ENCODE measurements at places on chromosomes 13 and 19. TPM values are rescaled to one million over a fixed set of nuclear protein-coding genes. Genes with fewer than 3 reads are reported as not detected.

SOX1 gene
- 4.5 TPM for total RNA-seq

- DNase-seq, result no peak
Observed at GRCh38 chr13:25881971-25882451, 169.8 kb downstream of the SHISA2 start.

- no peak for DNase-seq
Observed at GRCh38 chr13:59842507-59842906, 321.2 kb downstream of the DIAPH3 start.

DNA sequence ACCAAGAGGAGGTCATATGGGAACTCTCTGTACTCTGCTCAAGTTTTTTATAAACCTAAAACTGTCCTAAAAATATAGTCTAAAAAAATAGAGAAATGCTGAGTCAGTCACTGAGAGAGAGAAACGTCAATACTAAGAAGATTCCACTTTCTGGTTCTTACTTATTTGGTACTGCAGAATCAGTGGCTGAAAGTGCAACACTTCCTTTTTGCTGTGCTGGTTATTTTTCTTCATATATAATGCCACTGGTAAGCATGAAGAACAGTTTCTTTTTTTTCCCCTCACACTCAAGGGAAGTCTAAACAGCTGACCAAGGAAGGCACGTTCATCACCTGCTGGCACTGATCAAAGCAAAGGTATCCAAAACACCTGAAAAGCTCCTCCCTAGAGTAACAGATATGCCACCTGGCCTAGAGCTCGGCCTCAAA lies 44.3 kb upstream of the N4BP2L1 start:
- no peak for DNase-seq

GRCh38 chr13:41960211-41960636 lies 685 bp downstream of the VWA8 start:
- DNase-seq, result peak; percentile 31

CPB2 gene
- not detected for total RNA-seq

EDNRB gene
- 26.5 TPM for total RNA-seq

DNA sequence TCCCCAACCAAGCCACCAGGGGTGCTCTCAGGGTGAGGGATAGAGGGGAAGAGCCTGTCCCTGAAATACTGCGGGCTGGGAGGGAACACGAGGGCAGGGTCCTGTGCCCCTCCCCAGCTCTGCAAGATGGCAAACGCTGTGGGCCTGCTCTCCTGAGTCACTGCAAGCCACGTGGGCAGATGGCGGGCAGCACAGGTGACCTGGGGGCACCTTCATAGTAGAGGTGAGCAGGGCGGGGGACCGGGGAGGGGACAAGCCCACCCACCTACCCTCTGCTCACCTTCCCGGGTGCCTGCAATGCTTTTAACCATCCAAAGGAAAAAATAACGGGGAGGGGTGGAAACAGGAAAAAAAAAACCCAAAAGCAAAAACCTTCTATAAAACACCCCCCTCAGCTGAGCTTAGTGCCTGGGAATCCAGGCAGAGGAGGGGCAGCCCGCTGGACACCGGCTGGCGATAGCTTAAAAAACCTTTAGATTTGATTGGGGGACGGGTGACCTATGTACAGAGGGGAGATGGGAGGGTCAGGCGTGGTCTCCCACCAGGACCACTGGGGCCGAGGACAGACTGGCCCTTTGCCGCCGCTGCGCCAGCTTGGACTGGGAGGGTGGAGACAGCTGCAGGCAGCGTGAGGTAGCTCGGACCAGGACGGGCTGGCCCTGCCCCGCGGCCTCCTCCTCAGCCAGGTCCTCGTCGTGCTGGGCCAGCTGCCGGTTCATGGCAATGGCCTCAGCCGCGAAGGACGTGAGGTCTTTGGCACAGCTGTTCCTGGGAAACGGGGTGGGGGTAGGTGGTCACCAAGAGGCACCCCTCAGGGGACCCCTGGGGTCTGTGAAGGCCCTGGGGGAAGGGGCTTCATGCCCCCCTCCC lies 11.7 kb downstream of the MKNK2 start:
- no peak for DNase-seq

PCP2 gene
- total RNA-seq, result not detected

DNA sequence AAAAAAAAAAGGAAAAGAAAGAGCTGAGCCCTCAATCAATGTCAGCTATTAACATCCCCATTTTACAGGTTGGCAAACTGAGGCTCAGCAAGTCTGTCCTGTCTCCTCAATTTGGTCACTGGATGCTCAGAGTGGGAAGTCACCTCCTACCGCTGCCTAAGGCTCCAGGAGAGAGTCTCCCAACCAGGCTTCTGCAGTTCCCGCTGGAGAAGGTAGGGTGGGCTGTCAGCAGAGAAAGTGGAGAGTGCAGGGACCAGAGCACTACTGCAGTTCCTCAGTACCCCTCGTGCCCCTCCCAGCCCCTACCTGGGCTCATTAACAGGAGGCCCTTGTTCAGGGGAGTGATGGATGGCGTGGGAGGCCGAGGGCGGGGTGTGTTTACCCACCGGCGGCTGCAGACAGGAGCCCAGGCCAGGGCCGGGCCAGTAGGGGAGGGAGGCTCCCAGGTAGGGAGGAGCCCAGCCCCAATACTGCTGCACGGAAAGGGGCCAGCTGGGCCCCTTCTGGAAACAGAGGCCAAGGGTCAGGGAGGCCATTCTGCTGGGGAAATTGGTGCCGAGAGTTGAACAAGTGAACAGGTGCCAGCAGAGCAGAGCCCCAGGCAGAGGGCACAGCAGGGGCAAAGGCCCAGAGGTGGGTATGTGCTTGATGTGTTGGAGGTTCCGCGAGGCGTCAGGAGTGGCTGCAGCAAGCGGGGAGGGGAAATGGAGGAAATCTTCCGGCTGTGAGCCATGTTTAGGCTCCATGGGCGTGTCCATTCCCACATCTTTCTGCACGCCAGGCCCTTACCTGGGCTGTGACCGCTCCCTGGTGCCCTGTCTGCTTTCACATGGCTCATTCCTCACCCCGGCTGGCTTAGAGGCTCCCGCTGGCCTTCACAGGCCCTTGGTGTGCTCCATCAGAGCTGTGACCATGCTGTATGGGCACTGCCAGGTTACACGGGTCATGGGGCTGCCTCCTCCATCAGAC lies 7.6 kb upstream of the COMP start:
- no peak for DNase-seq

DNA sequence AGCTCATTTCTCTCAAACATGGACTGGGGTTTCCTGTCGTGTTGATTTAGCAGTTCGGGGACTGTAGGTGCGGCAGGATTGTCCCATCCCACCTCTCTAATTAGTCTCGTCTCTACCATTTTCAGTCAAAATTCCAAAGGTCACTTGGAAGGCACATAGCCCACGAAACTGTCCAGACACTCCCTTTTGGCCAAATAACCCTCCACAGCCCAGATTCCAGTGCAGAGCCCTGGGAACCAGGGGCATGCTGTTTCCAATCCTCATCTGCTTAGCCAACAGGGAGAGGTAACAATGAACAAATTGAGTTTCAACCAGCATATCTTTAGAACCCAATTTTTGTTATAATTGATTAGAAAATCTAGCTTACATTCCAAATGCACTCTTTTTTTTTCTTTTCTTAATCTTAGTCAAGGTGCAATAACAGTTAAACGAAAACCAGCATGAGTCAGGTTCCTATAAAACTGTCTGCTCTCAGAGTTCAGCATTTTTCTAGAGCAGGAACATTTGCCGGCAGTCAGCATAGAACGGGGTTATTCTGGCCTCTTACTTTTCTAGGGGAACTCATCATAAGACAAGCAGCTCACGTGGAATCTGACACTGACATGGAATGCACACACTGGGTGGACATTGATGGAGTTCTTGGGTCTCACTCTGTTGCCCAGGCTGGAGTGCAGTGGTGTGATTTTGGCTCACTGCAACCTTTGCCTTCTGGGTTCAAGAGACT lies 14.4 kb upstream of the CEBPA start:
- DNase-seq, result no peak

LILRA1 gene
- not detected for total RNA-seq

- no peak for DNase-seq
Observed at GRCh38 chr19:5309438-5310204, 31.0 kb downstream of the PTPRS start.

GRCh38 chr13:109249780-109250528 lies 536.4 kb downstream of the IRS2 start:
- no peak for DNase-seq

CEACAM16 gene
- total RNA-seq, result not detected

FNDC3A gene
- 84.4 TPM for total RNA-seq

DNA sequence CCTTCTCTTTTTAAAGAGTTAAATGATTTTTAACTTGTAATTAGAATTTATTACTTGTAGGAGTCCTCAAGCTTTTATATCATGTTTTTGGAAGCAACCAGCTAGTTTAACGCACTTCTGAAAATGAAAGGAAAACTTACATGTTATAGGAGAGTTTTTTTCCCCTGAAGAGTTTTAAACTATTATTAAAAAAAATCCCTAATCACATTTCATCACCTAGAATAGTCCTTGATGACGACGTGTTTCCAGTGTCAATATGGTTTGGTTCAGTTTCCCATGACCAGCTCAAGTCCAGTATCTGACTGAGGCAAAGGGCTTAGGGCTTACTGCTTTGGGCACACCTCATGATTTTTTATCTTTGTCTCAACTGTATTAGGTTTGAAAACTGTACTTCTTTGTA lies 36.0 kb downstream of the URI1 start:
- no peak for DNase-seq

DNA sequence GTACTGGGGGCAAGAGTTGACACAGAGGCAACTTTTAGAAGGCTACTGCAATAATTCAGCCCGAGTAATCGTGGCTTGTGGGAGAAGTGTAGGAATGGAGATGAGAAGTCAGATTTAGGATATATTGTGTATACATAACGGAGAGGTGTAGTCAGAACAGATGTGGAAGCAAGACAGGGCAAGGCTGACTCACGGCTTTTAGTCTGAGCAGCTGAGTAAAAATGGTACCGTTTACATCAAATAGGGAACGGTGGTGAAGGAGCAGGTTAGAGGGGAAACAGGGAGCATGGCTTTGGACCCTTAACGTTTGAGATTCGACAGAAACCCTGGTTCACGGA lies 796 bp upstream of the LSM14A start:
- DNase-seq, result peak; percentile 49

KLK10 gene
- total RNA-seq, result not detected

TYROBP gene
- 2.9 TPM for total RNA-seq

FFAR3 gene
- total RNA-seq, result not detected
